Tibial nerve (tissue), 4 donors: ENCODE measurements at places on chromosomes 6 and 20. TPM values are rescaled to one million over a fixed set of nuclear protein-coding genes. Genes with fewer than 3 reads are reported as not detected.

DNA sequence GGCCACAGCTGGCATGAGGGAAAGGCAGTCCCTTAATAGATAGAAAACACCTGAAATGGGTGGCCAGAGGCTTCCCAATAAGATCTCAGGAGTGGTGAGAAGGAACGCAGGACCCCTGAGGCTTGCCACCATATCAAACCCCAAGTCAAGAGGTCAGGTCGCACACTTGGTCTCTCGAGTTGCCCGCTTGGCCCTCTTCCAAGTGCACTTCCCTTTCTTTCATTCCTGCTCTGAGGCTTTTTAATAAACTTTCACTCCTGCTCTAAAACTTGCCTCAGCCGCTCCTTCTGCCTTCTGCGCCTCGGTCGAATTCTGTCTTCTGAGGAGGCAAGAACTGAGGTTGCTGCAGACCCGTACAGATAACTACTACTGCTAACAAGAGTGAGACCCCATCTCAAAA is 64.2 kb downstream of the SLC2A10 start:
- DNase-seq, result no peak

DNA sequence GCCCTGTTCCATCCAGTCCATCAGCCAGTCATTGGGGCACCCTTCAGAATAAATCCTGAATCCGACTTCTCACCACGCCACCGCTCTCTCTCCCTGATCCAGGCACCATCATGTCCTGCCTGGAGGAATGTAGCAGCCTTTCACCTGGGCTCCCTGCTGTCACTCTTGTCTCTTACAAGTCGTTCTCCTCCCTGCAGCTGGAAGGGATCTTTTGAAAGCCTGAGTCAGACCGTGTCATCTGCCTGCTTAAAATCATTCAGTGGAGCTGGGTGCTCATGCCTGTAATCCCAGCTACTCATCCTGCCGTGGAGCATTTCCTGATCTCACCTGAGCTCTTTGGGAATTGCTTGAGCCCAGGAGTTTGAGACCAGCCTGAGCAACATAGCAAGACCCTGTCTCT is 19.2 kb upstream of the KCNG1 start:
- DNase-seq, result no peak

PHACTR1 gene
- total RNA-seq, result 2.7 TPM

TGM3 gene
- total RNA-seq, result not detected

TENT5A gene
- 24.3 TPM for total RNA-seq

CDKN1A gene
- total RNA-seq, result 142 TPM
